ENCODE measurements at places on chromosomes 16 and 17. TPM values are rescaled to one million over a fixed set of nuclear protein-coding genes. Genes with fewer than 3 reads are reported as not detected.

DNA sequence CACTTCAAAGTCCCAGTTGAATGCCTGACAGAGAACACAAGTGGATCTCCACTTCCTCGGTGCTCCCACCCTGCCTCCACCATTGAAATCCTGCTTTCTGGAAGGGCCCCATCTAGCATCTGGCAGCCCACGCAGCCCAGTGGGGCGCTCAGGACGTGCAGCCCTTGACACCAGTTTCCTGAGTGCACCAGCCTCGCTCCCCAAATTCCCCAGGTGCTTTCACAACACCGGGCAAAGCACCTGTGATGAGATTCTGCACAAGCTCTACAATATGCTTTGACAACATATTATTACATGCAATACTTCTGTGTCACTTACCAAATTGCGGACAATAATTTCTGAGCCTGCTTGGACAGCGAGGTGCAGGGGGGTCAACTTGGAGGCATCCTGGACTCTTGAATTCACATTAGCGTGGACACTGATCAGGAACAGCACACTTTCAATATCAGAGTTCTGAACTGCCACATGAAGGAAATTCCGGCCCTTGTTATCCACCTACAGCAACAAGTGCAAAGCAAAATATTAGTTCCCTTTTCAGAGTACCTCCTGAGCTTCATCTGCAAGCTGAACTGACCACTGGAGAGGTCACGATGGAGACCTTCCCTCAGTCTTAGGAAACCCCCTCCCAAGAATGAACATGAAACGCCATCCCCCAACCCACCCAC is 33.9 kb downstream of the CYB5D2 start:
- peak; percentile 57 for DNase-seq

- DNase-seq: no peak
Measured at GRCh38 chr16:53968454-53968853, 264.5 kb downstream of the FTO start.

DNA sequence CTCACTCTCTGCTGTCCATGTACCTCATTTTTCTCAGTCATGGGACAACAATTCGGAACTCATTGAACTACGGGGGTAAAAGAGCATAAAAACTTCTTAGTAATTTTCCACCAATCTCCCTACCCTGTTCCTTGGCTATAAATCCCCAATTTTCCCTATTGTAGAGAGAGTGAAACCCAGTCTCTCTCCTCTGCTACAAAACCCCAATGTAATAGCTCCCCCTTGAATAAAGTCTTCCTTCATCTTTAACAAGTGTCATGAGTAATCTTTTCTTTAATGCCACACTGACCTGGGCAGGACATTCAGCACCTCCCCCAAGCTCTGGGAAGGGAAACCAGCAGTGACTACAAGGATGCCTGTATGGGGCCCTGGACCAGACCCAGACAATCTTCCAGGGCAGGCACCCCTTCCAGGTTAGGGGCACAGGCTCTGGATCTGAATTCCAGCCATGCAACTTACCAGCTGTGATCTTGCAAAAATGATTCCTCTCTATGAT is 10.2 kb upstream of the EIF1 start:
- DNase-seq: no peak

DNA sequence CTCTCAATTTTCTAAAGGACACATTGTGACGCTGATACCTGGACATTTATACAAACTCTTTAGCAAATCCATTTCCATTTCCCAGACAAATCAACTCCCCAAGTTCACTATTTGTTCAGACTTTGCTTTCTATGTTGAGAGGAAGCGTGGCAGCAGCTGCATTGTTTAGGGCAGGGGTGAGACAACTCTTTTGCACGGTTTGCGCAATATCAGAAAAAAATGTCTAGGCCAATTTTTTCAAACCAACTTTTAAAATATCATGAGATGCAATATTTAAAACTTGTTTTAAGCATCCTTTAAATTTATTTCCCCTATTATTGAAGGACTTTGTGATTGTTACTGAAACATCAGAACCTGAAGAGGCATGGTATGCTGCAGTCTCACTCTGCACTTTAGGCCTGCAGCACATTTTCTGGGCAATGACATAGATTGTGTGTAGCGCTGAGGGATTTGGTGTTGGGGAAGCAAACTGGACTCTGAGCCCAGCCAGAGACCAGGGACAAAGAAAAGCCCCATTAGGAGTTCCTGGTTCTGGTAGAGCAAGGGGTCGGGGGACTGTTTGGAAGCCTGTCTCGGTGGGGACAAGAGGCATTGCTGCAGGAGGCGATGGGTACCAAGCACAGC is 6.4 kb upstream of the CCDC182 start:
- DNase-seq: peak; percentile 42

DNA sequence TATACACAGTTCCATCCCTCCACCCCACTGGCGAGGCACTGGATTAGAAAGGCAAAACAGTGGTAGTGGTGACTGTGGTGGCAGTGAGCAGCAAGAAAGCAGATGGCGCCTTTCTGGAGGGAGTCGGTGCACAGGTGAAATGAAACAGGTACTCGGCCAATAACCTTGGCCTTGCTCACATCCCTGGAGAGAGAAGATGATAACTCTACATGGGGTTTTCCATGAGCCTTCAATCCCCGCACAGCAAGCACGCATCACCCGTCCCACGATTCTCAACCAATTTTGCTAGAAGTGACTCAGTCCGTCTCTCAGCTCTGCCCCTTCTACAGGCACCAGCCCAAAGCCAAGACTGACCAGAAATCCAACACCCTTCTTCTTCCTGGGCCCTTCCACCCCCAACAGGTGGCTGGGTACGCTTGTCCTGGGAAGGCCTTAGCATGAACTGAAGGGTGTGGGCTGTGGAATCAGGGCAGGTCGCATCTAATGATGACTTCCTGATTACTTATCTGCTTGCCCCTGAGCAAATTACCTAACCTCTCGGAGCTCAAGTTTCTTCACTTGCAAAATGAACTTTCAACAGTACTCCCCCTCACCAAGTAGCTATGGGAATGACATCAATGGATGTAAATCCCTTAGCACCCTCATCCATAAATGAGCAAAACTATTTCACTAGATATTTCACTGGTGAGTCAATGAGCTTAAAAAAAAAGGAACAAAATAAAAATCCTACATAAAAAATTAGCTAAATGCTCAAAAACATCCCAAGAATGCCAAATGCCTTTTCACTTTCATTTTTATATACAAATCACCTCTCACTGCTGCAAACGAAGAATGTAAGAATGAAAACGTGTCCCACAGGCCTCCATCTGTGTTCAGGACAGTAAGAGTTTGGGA is 18.0 kb downstream of the XPO6 start:
- no peak for DNase-seq

DNA sequence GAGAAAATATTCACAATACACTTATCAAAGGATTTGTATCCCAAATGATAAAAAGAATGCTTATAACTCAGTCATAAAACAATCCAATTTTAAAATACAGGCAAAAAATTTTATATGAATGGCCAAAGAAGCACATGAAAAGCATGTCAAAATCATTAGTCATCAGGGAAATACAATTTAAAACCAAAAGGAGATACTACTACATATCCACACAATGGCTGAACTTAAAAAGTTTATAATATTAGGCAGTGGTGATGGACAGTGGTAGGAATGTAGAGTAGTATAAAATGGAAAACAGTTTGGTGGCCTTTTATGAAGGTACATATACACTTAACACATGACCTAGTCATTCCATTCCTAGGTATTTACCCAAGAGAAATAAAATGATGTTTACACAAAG is 12.2 kb downstream of the CMC2 start:
- DNase-seq: no peak

GRCh38 chr17:13240851-13241250 is 223.0 kb upstream of the ELAC2 start:
- DNase-seq: no peak

DNA sequence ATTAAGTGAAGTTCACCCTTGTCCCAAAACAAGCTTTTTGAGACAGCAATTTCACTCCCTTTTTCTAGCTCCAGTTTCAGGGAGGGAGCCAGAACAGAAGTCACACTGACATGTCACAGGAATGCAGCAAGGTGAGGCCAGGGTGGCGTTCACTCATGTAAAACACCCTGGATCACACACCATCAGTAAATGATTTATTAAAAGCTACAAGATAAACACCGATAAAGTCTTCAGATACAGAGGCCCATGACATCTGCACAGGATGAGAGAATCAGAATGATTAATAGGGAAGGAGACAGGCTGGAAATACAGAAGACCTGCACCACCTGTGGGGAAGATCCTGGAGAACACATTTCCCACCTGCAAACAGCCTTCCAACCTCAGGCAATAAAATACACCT is 77.5 kb upstream of the DYNLRB2 start:
- no peak for DNase-seq

GRCh38 chr16:86821895-86822294 is 243.5 kb downstream of the FOXL1 start:
- no peak for DNase-seq

- DNase-seq: peak; percentile 85
Measured at GRCh38 chr16:12092544-12092921, 116.0 kb downstream of the SNX29 start.

DNA sequence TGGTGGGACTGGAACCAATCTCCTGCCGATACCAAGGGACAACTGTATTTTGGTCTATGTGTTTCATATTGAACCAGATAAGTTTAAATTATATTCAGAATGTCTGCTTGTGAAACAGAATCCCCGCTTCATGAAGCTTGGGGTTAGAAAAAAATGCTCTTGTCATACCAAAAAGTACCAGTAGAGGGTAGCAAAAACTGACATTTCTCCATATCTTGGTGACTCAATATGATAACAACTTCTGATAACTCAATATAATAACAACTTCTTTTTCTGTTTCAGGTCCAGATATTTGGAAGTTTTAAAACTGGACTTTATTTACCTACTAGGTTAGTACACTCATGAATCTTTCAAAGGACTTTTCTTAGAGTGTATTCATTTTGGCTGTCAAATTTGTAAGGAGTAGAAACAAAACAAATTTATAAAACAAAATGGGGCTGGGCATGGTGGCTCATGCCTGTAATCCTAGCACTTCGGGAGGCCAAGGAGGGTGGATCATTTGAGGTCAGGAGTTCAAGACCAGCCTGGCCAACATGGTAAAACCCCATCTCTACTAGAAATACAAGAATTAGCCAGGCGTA is 52.3 kb upstream of the ADCY7 start:
- DNase-seq: no peak

- peak; percentile 90 for DNase-seq
Measured at GRCh38 chr17:61467416-61468262, 15.4 kb downstream of the TBX4 start.

DNA sequence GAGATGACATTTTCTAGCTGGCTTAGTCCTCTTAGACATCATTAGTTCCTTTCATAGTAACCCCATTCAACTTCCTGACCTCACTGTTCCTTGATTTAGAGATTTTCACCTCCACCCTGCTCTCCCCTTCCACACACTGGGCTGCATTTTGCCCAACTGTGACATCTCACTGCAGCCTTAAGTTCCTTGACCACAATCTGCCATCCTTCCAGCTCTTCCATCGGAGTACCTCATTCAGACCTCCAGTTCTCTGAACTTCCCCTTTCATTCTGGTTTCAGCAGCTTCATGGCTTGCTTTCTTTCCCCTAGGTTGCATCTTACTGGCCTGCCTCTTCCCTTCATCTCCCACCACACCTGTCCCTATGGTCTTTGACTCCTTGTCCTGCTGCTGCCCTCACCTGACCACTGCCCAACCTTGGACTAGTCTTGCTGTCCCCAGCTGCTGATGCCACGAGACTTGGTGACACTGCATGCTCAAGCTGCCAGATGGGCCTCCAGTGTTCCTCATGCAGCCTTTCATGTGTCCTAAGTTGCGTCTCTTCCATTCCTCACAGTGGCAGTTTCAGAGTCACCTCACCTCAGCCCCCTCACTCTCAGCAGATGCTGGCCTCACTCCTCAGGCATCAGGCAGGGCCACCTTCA is 40.8 kb downstream of the NUP88 start:
- DNase-seq: no peak

DNA sequence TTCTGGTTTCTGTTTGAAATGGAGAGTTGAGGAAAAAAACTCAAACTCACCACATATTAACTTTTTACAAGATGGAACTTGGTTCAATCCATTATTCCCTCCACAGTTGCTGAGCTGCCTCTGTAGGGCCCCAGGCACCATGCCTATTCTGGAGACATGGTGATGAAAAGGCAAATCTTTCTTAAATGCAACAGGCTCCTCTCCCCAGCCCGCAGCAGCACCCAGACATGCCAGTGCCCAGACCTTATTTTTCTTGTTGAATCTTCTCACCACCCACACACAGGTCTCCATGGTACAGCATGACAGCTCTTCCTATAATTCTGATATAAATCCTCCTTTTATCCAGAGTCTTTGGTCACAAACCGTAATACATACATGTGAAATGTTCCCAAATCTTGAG is 7.6 kb downstream of the CYTH1 start:
- DNase-seq: no peak

GRCh38 chr16:48499923-48500381 is 110.0 kb downstream of the N4BP1 start:
- DNase-seq: peak; percentile 93

DNA sequence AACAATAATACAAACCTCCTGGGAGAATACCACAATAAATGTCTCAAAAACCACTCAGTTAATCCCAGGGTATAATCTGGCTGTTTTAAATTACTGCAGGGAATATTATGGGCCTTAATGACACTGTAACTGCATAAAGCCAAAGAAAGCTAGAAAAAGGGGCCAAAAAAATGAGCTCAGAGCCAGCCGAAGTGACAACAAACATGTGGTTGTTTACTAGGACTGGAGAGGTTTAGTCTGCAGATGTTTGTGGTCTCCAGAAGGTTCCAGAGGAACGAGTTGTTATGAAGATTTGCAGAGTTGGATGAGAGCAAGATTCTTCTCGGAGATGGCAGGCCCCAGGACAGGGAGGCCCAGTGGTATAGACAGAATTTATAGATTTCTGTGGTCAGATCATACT is 97.1 kb upstream of the AKTIP start:
- no peak for DNase-seq

DNA sequence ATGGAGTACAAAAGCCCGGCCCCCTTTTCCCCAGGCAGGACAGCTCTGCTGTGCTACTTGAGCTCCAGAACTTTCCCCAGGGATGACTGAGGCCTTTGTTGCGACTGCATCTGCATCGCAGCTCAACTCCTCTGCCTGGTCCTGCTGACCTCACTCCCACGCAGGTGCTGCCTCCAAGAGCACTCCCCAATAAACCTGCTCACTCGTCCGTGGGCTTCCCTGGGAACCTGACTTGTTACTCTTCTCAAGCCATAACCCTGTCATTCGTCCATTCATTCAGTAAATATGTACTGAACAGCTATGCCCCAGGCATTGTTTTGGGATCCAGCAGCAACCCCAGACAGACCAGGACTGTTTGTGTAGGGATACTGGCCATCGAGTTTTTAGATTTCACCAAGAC is 11.6 kb upstream of the RMI2 start:
- DNase-seq: no peak

RHBDL1 gene
- total RNA-seq: 0.88 TPM

PAFAH1B1 gene
- 128 TPM for total RNA-seq

NPIPB13 gene
- total RNA-seq: 5.9 TPM

VMO1 gene
- total RNA-seq: 0.29 TPM

NPIPA2 gene
- total RNA-seq: 0.72 TPM

SOX9 gene
- total RNA-seq: 6.5 TPM

MVD gene
- 67.3 TPM for total RNA-seq

LRRC36 gene
- not detected for total RNA-seq

GFER gene
- total RNA-seq: 8.7 TPM

HP gene
- not detected for total RNA-seq

FLYWCH2 gene
- total RNA-seq: 43.6 TPM
